ENCODE measurements at places on chromosomes 13 and 19.

DNA sequence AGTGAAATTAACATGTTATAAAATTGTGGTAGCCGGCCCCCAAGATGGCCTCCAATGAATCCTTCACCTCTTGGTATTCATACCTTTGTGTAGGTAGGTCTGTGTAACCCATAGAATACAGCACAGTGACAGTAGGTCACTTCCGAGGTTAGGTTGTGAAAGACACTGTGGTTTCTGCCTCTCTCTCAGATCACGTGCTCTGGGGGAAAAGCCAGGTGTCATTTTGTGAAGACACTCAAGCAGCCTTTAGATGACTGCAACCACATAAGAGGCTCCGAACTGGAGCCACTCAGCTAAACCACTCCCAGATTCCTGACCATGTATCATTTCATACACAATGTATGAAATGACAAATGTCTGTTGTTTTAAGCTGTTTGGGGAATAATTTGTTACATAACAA, 9.8 kb upstream of the USPL1 start:
- peak; percentile 46 for DNase-seq

- no peak for DNase-seq
Measured at GRCh38 chr13:110132225-110132982, 174.6 kb downstream of the COL4A1 start.

DNA sequence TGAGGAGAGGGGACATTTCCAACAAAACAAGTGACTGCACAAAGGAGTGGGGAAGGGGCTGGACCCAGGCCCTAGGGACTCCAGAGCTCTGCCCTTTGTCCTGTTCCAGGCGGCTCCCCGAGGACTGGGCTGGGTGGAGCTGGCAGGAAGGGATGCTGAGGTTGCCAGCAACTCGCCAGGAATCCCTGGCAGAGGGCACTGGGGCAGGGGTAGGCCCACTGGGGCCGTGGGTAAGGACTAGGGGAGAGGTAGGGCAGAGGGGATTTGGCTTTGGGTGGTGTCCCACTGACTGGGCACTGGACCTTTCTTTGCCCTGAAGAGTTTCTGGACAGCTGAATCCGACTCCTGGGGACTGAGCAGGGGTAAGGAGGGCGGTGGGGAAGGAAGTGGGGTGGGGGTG, 7.9 kb downstream of the LIPE start:
- DNase-seq, result no peak

DNA sequence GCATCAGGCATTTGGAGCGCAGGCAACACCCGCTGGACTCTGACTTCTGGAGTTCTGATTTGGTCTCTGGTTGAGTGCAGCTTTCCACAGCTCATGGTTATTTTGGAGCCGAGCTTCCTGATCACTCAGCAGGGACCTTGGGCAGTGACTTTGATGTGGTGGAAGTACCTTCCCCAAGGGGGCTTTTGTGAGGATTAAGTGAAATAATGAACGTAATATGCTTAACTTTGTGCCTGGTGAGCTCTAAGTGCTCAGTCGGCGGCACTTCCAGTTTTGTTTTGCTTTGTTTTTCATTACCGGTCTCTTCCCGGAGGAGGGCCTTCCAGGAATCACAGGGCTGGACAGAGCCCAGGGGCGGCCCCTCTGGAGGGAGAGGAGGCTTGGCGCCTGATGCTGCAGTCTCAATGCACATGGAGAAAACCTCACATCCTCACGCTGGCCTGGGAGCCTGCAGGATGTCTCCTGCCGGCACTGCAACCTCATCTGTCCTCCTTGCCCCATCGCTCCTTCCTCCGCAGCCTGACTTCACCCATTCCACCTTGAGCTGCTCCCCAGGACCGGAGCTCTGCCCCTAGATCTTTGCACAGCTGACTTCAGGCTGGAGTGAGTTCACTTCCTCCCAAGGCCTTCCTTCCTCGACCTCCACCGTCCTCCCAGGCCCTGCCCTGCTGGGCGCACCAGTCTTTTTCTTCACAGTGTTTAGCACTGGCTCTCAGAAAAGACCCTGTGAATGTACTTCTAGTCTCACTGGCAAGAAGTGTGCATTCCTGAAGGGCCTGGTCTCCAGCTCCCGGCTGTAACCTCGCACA, 1.5 kb downstream of the PLEKHF1 start:
- no peak for DNase-seq
